ENCODE measurements at places on chromosomes 5 and 9. TPM values are rescaled to one million over a fixed set of nuclear protein-coding genes. Genes with fewer than 3 reads are reported as not detected.

DNA sequence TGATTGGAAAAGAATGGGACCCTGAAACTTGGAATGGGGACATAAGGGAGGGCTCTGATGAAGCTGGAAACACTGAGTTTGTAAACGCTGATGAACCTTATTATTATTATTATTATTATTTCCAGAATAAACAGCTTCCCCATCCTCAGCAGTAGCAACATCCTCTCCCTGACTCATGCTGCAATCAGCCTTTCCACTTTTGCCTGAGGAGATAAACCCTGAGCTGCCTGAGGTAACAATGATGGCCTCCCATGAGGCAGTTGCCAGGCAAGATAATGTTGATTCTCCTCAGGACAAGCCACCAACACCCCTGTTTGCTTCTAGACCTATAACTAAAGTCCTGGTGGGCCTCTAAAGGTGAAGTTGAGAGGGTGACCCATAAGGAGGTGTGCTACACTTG lies 139.2 kb upstream of the ATP10B start:
- H3K36me3 ChIP-seq = no peaks in the 10 kb centered on the region
- H3K4me1 ChIP-seq = no peaks in the 10 kb centered on the region
- H3K4me3 ChIP-seq = no peak overlapping the region

GRCh38 chr5:66757219-66757833 lies 161.1 kb downstream of the MAST4 start:
- H3K36me3 ChIP-seq = no peaks in the 10 kb centered on the region
- H3K27ac ChIP-seq = no peak overlapping the region
- H3K4me1 ChIP-seq = peaks cover 3% of the 10 kb centered on the region
- DNase-seq = no peak
- H3K4me3 ChIP-seq = no peak overlapping the region

DNA sequence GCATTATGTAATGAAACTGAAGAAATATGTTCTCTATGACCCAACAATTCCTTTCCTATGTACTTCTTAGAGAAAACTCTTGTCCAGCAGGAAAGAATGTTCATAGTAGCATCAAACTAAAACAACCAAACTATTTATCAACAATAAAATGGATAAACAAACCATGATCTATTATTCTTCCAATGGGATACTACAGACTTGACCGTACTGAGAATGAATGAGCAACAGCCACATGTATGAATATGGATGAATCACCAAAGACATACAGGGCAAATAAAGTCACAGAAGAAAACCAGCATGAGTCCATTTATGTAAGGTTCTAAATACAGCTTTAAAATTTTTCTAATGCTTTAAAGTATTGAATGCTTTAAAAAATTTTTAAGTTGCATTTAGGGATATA lies 73.6 kb upstream of the SUSD1 start:
- no peak overlapping the region for H3K4me3 ChIP-seq
- peaks cover 13% of the 10 kb centered on the region for H3K4me1 ChIP-seq
- H3K36me3 ChIP-seq = peaks cover 16% of the 10 kb centered on the region
- H3K27me3 ChIP-seq = no peaks in the 10 kb centered on the region

DNA sequence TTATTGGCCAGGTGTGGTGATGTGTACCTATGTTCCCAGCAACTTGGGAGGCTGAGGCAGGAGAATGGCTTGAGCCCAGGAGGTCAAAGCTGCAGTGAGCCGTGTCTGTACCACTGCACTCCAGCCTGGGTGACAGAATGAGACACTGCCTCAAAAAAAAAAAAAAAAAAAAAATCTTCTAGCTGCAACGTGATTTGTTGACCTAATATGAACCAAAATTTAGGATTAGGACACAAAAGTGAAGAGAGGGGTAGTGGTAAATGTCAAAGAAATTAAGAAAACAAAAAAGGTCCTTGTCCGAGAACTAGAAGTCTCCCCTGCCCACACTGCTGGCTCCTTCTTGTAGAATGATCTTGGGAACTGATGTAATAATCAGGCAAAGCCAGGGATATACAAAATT lies 272.0 kb downstream of the EFNA5 start:
- H3K36me3 ChIP-seq = peaks cover 3% of the 10 kb centered on the region
- no peak overlapping the region for H3K4me3 ChIP-seq
- DNase-seq = no peak
- peaks cover 53% of the 10 kb centered on the region for H3K4me1 ChIP-seq

DNA sequence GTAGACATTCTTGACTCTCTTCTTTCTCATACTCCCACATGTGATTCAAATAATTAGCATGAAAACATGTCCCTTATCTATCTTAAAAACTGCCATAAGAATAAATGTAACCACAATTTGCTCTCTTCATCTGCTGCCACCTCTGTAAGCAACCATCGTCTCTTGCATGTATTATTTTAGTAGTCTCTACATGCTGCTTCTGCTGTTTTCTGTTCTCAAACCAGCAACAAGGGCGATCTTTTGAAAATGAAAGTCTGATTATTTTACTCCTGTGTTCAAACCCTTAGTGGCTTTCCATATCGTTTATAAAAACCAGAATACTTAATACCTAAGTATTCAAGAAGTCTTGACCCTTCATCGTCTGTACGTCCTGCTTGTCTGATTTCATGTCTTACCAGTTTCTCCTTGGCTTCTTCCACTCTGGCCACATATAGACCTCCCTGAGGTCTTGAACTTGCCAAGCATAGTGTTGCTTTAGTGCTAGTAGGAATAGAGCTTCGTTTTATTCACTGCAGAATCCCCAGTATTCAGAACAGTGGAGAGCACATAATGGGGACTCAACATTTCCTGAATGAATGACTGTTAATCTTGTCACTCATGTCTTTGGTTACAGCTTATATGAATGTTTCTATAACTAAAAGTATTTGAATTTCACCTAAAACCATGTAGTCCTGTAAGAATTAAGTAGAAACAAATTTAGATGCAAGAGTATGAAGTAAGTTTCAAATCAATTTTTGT lies 10.6 kb downstream of the CDC42SE2 start:
- no peaks in the 10 kb centered on the region for H3K36me3 ChIP-seq
- no peak overlapping the region for H3K27ac ChIP-seq
- no peak overlapping the region for H3K4me3 ChIP-seq
- H3K4me1 ChIP-seq = peaks cover 24% of the 10 kb centered on the region
- DNase-seq = no peak

DNA sequence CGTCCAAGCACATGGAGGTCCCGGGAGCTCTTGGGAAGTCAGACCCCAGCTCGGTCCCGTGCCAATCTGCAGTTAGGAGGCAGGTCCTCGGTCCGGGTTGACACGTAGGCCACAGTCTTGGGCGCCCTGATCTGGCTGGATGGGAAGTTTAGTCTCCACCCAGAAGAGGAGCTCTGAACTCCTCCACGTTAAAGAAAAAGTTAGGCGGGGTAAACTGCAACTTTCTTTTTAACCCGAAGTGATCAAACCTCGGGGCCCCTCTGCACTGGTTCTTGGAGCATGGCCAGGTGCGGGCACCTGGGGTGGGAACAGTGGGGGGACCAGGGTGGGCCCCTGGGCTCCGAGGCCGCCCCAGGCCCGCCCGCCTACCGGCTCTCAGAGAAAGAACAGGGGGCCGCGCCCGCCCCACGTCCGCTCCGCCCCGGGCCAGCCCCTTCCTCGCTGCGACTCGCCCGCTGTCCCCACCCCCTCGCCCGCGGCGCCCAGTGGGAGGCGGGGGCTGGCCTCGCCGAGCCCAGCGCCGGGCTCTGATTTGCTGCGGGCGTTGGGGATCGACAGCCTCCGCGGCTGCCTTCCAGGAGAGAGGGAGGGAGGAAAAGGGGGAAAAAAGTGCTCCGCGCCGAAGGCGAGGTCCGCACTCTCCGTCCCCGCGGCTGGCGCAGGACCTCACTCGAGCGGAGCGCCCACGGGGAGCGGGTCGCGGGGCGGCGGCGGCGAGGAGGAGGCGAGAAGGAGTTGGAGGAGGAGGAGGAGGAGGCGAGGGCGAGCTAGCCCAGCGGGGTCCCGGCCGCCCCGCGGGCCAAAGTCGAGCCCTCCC lies at the start of gene COL5A1:
TSS of gene COL5A1 (plus strand) at position 631 of the 817 bp plus-strand sequence. CDS start 385 bp downstream, outside the sequence.
- peak within 1 kb of the TSS; percentile 94 for H3K27ac ChIP-seq
- H3K4me3 ChIP-seq = peak within 1 kb of the TSS; percentile 94
- peak; percentile 98 for DNase-seq
- H3K27me3 ChIP-seq = no peaks in the 10 kb centered on the region
- H3K4me1 ChIP-seq = peaks cover 43% of the 10 kb centered on the region

DNA sequence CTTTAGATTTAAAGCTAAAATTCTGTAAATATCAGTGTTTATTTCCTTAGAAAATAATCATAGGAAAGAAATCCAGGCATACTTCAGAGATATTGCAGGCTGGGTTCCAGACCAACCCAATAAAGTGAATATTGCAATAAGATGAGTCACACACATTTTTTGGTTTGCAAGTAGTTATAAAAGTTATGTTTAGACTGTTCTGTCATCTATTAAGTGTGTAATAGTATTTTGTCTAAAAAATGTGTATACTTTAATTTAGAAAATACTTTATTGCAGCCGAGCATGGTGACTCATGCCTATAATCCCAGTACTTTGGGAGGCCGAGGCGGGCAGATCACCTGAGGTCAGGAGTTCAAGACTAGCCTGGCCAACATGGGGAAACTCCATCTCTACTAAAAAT lies 6.9 kb upstream of the RIC1 start:
- H3K27me3 ChIP-seq = no peaks in the 10 kb centered on the region
- H3K27ac ChIP-seq = peak overlapping the region; percentile 71
- H3K4me1 ChIP-seq = peaks cover 30% of the 10 kb centered on the region
- H3K4me3 ChIP-seq = no peak overlapping the region
- no peaks in the 10 kb centered on the region for H3K36me3 ChIP-seq
- DNase-seq = no peak

GRCh38 chr5:98454904-98455303 lies 318.6 kb upstream of the RGMB start:
- DNase-seq = no peak
- H3K27me3 ChIP-seq = no peaks in the 10 kb centered on the region
- H3K27ac ChIP-seq = peak overlapping the region; percentile 93
- peak overlapping the region; percentile 52 for H3K4me3 ChIP-seq
- H3K36me3 ChIP-seq = no peaks in the 10 kb centered on the region

Gene HMCN2
- total RNA-seq = 0.05 TPM

GRCh38 chr5:10155897-10156667 lies 93.6 kb downstream of the ATPSCKMT start:
- no peak for DNase-seq
- no peaks in the 10 kb centered on the region for H3K4me1 ChIP-seq
- no peak overlapping the region for H3K27ac ChIP-seq
- peaks cover 2% of the 10 kb centered on the region for H3K27me3 ChIP-seq
- H3K4me3 ChIP-seq = no peak overlapping the region

Gene IL5
- not detected for total RNA-seq

Gene OR1Q1
- total RNA-seq = not detected

DNA sequence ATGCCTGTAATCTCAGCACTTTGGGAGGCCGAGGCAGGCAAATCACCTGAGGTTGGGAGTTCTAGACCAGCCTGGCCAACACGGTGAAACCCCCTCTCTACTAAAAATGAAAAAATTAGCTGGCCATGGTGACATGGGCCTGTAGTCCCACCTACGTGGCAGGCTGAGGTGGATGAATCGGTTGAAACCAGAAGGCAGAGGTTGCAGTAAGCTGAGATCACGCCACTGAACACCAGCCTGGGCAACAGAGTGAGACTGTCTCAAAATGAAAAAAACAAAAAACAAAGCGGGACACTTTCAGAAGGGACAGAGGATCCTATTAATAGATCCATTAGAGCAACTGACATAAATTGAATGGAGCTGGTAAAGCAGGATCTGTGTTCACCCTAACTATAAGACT lies 89.6 kb upstream of the SGCD start:
- H3K36me3 ChIP-seq = no peaks in the 10 kb centered on the region
- H3K4me3 ChIP-seq = no peak overlapping the region
- no peaks in the 10 kb centered on the region for H3K4me1 ChIP-seq
- DNase-seq = no peak
- H3K27ac ChIP-seq = no peak overlapping the region
- H3K27me3 ChIP-seq = no peaks in the 10 kb centered on the region

DNA sequence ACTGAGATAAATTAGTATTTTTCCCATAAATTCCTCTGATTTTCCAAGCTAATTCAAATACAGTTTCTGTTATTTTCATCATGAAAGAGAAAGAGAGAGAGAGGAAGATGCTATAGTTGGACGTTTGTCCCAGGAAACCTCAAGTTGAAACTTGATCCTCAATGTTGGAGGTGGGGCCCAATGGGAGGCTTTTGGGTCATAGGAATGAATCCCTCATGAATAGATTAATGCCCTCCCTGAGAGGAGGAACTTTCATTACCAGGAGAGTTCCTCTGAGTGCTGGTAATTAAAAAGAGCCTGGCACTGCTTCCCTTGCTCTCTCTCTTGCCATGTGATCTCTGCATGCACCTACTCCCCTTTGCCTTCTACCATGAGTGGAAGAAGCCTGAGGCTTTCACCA lies 189.9 kb upstream of the SMC2 start:
- H3K27ac ChIP-seq = no peak overlapping the region
- H3K27me3 ChIP-seq = no peaks in the 10 kb centered on the region
- no peaks in the 10 kb centered on the region for H3K4me1 ChIP-seq
- no peak for DNase-seq

DNA sequence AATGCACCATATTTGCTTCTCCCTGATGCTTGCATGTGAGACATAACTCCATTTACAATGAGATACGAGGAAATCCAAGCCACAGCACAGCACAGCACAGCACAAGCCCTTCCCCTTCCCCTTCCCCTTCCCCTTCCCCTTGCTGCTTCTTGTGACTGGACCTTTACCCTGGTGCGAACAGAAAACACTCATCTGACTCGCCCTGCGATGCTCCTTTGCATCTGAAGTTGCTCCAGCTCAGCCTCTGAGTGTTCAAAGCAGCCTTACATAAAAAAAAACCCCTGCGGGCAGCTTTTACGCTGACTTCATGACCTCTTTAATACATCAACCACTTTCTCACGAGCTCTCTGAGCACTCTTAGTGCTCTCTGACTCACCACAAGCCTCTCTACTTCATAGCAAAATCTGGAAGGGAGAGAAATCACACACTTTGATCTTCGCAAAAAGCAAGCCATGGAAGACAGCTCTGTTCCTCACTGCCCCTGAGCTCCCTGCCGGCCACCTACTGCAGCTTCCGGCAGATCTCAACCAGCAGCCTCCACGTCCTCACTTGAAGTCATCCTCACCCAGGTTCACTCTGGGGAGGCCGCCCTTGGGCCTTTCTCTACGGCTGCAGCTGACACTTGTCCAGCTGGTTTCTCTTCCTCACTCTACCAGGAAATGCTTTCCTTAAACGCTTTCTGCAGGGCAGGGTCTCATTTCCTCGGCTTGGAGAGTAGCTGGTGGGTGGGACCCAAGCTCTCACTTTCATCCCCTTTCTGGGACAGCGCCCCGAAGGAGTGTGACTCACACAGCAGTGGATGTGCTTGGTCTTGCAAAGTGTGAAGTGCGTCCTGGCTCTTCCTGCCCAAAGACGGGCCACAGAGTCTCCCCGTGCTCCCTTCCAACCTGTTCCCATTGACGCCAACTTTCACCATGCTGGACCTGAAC lies 5.3 kb downstream of the SLC34A1 start:
- H3K4me3 ChIP-seq = peak overlapping the region; percentile 7
- no peaks in the 10 kb centered on the region for H3K36me3 ChIP-seq
- H3K4me1 ChIP-seq = peaks cover 20% of the 10 kb centered on the region
- no peaks in the 10 kb centered on the region for H3K27me3 ChIP-seq
- H3K27ac ChIP-seq = peak overlapping the region; percentile 77

- no peak overlapping the region for H3K4me3 ChIP-seq
- no peak overlapping the region for H3K27ac ChIP-seq
- H3K27me3 ChIP-seq = peaks cover 11% of the 10 kb centered on the region
- H3K36me3 ChIP-seq = no peaks in the 10 kb centered on the region
- DNase-seq = no peak
Measured at GRCh38 chr9:77170991-77171699, 6.2 kb upstream of the VPS13A start.

Gene CDO1
- total RNA-seq = 6.6 TPM

- H3K36me3 ChIP-seq = peaks cover 3% of the 10 kb centered on the region
- H3K27me3 ChIP-seq = no peaks in the 10 kb centered on the region
- DNase-seq = no peak
- no peak overlapping the region for H3K4me3 ChIP-seq
Measured at GRCh38 chr5:131627207-131627865, 7.7 kb downstream of the RAPGEF6 start.

GRCh38 chr9:35945341-35946018 lies 12.5 kb downstream of the OR2S2 start:
- peaks cover 22% of the 10 kb centered on the region for H3K4me1 ChIP-seq
- DNase-seq = peak; percentile 92
- H3K27ac ChIP-seq = peak overlapping the region; percentile 86
- peak overlapping the region; percentile 58 for H3K4me3 ChIP-seq

Measured in osteocyte (in vitro differentiated cells).